ENCODE measurements at places on chromosomes 6 and 20.

DNA sequence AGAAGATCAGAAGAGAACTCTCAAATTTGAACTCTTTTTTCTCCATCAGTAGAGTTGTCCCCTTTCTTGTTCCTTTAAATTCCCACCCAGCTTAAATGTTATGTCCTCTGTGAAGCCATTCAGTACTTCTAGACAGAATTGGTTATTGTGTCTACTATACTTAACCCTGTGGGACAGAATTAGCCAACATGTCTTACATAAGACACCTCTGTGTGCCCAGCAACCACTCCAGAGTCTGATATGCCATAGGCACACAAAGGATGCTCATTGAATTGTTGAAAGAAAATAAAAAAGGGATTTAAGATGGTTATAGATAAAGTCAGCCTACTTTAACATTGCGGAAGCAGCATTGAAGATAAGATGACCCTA is 77.0 kb upstream of the LTV1 start:
- DNase-seq = no peak

GRCh38 chr6:28218312-28219248 is 6.5 kb upstream of the ZSCAN9 start:
- peak; percentile 72 for DNase-seq

DNA sequence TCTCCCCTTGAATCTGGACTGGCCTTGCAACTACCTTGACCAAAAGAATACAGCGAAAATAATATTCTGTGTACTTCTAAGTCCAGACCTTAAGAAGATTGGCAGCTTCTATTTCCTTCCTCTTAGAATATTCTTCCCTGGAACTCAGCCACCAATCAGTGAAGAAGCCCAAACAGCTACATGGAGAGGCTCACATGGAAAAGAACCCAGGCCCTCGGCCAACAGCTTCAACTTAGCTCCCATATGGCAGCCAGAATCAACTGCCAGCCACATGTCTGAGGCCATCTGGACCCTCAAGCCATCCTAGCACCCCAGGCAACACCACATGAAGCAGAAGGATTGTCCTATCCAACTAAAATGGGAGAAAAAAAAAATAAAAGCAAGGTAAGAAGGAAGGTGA is 178.8 kb downstream of the IBTK start:
- DNase-seq = no peak

DNA sequence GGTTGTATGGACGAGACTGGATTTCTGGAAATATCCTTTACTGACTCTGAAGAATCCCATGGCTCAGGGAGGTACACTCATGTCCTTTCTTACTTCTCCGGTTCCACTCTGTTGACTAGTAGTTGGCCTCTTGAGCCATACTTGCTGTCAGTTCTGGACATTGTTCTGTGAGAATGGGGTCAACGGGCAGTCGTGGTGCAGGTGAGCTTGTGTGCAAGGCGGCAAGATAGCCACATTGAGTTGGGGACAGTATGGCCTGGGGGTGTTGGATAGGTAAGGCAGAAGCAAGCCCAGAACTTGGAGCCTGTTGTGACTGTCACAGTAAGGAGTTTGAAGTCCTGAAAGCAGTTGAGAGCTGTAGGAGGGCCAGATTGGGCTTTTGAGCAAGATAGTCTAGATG is 13.5 kb upstream of the SLC22A1 start:
- no peak for DNase-seq

- DNase-seq = no peak
These were observed 174.5 kb upstream of the SNX9 start for GRCh38 chr6:157648561-157648960.

GRCh38 chr20:6693178-6693807 is 74.2 kb upstream of the BMP2 start:
- no peak for DNase-seq

Measured in H1 (cell line).